Suprapubic skin (tissue), 4 donors: ENCODE measurements at places on chromosomes 4 and X.

GRCh38 chr4:152640058-152640921 lies 39.5 kb downstream of the TMEM154 start:
- H3K4me3 ChIP-seq = no peak overlapping the region
- peaks cover 3% of the 10 kb centered on the region for H3K4me1 ChIP-seq
- peaks cover 5% of the 10 kb centered on the region for H3K36me3 ChIP-seq
- H3K27me3 ChIP-seq = no peaks in the 10 kb centered on the region

DNA sequence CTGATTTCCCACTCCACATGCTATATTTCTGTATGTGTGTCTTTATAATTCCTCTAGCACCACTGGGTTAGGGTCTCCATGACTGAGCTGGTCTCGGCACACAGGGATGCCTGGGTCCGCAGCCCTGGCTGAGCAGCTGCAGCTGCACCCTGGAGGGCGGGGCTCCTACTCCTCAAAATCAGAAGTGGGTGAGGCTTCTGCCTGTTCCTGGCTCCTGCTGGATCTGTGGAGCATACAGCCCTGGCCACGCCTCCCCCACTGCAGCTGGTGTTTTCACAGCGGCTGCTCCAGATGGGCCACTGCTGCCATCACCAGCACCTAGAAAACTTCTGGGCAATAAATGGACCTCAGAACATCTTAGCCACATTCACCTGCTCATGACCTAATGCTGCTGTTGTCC lies 30.9 kb downstream of the SPCS3 start:
- H3K4me1 ChIP-seq = no peaks in the 10 kb centered on the region
- H3K27ac ChIP-seq = no peak overlapping the region
- no peaks in the 10 kb centered on the region for H3K27me3 ChIP-seq
- H3K36me3 ChIP-seq = peaks cover 6% of the 10 kb centered on the region
- no peak for DNase-seq

DNA sequence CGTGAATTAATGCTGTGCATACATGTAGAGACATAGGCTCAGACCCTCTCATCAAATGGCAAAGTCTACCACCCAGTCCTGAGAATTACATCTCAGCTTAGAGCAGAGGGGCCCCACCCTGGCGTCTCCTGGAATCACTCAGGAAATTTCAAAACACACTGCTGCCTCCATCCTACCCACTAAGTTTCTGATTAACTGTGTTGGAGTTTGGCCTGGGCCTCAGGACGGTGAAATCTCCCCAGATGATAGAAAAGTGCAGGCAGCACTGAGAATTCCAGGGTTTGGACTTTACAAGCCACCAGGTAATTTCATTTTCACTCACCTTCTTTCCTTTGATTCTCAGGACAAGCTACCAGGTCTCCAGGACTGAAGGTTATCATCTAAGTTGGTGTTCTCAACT lies 3.3 kb upstream of the FAM9C start:
- H3K4me1 ChIP-seq = no peaks in the 10 kb centered on the region
- no peak for DNase-seq
- H3K4me3 ChIP-seq = no peak overlapping the region
- H3K27me3 ChIP-seq = no peaks in the 10 kb centered on the region

GRCh38 chr4:104719539-104720230 lies 225.0 kb upstream of the CXXC4 start:
- no peak overlapping the region for H3K27ac ChIP-seq
- no peak overlapping the region for H3K4me3 ChIP-seq
- no peaks in the 10 kb centered on the region for H3K4me1 ChIP-seq
- H3K36me3 ChIP-seq = no peaks in the 10 kb centered on the region
- DNase-seq = no peak
- no peaks in the 10 kb centered on the region for H3K27me3 ChIP-seq

- peak within 1 kb of the TSS; percentile 95 for H3K27ac ChIP-seq
- no peaks in the 10 kb centered on the region for H3K27me3 ChIP-seq
- peaks cover 30% of the 10 kb centered on the region for H3K4me1 ChIP-seq
- H3K36me3 ChIP-seq = no peaks in the 10 kb centered on the region
Measured at GRCh38 chr4:13627606-13628311, at the start of gene BOD1L1. Gene BOD1L1, minus strand, starts transcription at chr4:13627725. Its CDS starts 138 bp downstream, at chr4:13627587.

DNA sequence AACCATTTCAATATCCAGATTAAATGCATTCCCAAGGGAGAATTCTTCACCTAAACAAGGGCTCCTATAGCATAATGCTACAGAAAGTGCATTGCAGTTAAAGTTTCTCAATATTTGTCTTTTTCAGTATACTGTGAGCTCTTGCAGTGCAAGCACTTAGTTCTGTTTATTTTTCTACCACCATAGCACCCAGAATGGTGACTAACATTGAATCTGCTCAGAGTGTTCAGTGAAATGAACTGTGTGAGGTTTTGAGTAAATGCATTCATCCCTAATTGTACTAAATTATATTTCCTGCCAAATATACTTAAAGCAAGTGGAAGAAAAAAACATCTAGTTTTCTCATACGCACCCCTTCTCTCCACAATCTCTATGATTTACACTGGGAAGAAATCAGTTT lies 383.9 kb downstream of the PCDH7 start:
- no peak overlapping the region for H3K4me3 ChIP-seq
- H3K27ac ChIP-seq = no peak overlapping the region
- H3K4me1 ChIP-seq = peaks cover 5% of the 10 kb centered on the region
- H3K27me3 ChIP-seq = no peaks in the 10 kb centered on the region
- no peak for DNase-seq
- no peaks in the 10 kb centered on the region for H3K36me3 ChIP-seq

GRCh38 chr4:98505992-98506391 lies 152.4 kb downstream of the TSPAN5 start:
- no peak overlapping the region for H3K4me3 ChIP-seq
- peaks cover 24% of the 10 kb centered on the region for H3K4me1 ChIP-seq
- H3K27me3 ChIP-seq = no peaks in the 10 kb centered on the region
- H3K27ac ChIP-seq = no peak overlapping the region

- H3K27me3 ChIP-seq = no peaks in the 10 kb centered on the region
- no peaks in the 10 kb centered on the region for H3K36me3 ChIP-seq
- no peak overlapping the region for H3K27ac ChIP-seq
Measured at GRCh38 chr4:48224606-48225005, 45.0 kb downstream of the TEC start.

DNA sequence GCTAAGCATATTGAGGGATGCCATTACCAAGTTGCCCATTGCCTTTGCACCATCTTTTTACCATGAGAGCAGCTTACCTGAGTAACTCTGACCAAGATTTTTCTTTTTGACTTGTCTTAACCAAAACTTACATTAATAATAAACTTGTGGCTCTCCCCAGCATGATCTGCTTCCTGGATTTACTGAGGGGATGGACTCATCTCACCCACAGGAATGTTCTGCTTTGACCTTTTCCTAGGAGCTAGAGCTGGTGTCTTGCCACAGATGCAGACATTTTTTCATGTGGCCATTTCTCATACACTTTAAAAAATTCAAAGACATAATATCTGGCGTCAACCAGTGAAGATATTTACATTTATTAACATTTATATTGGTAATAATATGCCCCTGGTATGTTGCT lies 79.2 kb upstream of the EFHC2 start:
- no peak overlapping the region for H3K4me3 ChIP-seq
- no peak for DNase-seq
- no peak overlapping the region for H3K27ac ChIP-seq
- no peaks in the 10 kb centered on the region for H3K4me1 ChIP-seq
- H3K36me3 ChIP-seq = no peaks in the 10 kb centered on the region

GRCh38 chr4:10196191-10196590 lies 79.6 kb upstream of the WDR1 start:
- H3K27me3 ChIP-seq = no peaks in the 10 kb centered on the region
- no peaks in the 10 kb centered on the region for H3K4me1 ChIP-seq
- H3K36me3 ChIP-seq = no peaks in the 10 kb centered on the region
- DNase-seq = no peak
